Hematopoietic multipotent progenitor cell (in vitro differentiated cells): ENCODE measurements at places on chromosomes 5 and 9.
A peak's percentile ranks its signal among the peaks of the same experiment; 100 is the strongest.

GRCh38 chr5:115501464-115502210, 42.9 kb downstream of the FEM1C start:
- DNase-seq, result no peak

GRCh38 chr5:173010021-173010420, 26.4 kb downstream of the ATP6V0E1 start:
- DNase-seq, result no peak

- DNase-seq, result no peak
These were observed 1072.3 kb upstream of the DMAC1 start for GRCh38 chr9:8871796-8872445.

- no peak for DNase-seq
These were observed 332.4 kb upstream of the CD180 start for GRCh38 chr5:67528953-67529352.

GRCh38 chr5:109253262-109253661, 156.5 kb downstream of the PJA2 start:
- DNase-seq, result no peak

DNA sequence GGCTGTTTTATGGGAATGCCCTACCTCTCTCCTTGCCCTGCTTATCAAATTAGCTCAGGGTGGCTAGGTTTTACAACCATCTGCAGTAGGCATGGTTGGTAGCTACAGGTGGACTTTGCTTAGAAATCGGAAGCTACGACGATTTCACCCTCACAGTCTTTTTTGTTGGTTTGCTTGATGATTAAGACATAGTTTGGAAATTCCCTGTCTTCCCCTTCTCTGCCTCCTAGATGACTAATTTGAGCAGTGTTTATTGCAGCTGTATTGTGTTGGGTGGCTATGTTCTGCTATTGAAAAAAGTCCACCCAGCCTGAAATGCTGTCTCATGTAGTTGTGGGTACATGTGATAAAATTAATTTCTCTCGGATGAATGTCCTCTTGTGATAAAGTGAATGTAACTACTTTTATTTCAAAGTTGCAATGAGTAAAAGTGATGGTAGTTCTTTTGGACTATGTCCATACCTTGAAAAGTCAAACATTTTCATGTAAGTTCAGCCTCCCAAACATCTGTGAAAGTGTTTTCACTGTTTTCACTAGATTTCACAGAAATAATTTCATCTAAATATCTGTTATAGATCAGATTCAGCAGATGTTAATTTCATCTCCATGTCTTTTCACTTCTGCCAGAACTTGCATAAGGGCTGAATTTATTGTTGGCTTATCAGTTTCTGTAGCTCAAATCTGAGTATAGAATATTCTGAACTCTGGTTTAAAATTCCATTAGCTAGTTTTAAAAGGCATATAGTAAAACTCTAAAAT, 37.3 kb upstream of the FYB1 start:
- no peak for DNase-seq

GRCh38 chr9:69018737-69019136, 4.8 kb upstream of the PRKACG start:
- DNase-seq, result peak; percentile 62

- no peak for DNase-seq
These were observed 4.7 kb upstream of the UBLCP1 start for GRCh38 chr5:159258361-159258760.

- DNase-seq, result no peak
These were observed 243.0 kb downstream of the PSAT1 start for GRCh38 chr9:78539904-78540303.

DNA sequence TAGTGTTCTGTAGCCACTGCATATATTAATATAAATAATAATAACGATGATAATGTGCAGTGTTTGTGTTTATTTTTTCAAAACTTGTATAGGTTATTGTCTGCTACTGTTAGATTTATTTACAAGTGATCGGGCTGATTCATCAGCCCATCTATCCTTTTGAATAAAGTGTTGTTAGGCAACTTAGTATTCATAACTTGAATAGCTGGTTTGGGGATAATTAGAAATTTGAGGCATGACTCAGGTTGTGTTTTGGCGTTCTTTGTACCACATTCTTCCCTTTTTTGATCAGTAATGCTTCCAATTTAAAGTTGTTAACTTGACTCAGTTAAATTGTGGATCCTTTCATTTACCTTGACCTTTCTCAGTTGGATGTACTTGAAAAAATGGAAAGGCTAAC, 69.7 kb downstream of the FOCAD start:
- no peak for DNase-seq

DNA sequence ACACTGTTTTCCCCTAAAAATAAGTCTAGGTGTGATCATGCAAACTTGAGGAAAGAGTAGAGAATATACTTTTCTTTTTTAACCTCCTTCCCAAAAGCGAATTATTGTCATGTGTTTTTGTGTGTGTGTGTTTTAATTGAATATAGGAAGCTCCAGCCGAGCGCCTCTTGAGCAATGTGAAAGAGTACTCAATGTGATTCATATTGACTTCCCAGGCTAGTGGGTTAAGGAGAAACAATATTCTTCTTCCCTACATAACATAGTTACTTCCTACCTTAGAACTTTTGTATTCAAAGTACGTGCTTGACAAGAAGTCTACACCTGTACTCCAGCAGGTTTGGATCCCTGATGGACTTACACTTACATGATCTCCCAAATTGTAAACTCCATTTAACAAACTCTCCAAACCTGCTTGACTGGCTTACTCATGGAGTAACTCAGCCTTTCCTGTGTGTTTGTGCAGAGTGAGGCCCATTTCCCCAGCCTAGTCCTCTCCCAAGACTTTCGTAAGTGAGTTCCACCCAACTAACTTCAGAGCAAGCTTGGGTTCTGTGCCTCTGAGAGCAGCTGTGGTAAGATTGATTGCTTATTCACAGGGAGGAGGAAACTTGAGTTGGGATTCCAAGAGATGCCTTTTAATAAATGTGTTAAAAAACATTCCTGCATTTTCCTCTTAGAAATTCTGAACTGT, 9.3 kb downstream of the SLC28A3 start:
- DNase-seq, result no peak

GRCh38 chr9:134181648-134182034, 17.3 kb upstream of the RNU6ATAC start:
- DNase-seq, result no peak

GRCh38 chr9:121667214-121667613, 15.8 kb downstream of the DAB2IP start:
- no peak for DNase-seq

DNA sequence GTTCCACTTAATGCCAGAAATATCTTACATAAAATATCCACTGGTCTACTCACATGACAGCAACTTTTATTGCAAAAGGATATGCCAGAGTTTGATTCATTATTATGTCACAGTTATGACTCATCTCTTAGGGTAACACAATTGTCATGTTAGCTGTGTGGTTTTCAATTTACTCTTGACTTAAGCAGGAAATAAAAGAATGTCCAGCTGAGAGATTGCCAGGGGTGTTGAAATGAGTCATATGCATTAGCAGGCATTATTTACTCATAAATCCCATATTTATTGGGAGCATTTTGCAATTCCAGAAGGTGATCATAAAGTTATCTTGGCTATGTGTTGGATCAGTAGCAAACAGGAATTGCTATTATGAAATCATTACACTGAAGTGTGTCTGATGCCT, 1164.6 kb upstream of the CDH18 start:
- no peak for DNase-seq

GRCh38 chr9:83937861-83938455, 16.7 kb upstream of the KIF27 start:
- peak; percentile 44 for DNase-seq

DNA sequence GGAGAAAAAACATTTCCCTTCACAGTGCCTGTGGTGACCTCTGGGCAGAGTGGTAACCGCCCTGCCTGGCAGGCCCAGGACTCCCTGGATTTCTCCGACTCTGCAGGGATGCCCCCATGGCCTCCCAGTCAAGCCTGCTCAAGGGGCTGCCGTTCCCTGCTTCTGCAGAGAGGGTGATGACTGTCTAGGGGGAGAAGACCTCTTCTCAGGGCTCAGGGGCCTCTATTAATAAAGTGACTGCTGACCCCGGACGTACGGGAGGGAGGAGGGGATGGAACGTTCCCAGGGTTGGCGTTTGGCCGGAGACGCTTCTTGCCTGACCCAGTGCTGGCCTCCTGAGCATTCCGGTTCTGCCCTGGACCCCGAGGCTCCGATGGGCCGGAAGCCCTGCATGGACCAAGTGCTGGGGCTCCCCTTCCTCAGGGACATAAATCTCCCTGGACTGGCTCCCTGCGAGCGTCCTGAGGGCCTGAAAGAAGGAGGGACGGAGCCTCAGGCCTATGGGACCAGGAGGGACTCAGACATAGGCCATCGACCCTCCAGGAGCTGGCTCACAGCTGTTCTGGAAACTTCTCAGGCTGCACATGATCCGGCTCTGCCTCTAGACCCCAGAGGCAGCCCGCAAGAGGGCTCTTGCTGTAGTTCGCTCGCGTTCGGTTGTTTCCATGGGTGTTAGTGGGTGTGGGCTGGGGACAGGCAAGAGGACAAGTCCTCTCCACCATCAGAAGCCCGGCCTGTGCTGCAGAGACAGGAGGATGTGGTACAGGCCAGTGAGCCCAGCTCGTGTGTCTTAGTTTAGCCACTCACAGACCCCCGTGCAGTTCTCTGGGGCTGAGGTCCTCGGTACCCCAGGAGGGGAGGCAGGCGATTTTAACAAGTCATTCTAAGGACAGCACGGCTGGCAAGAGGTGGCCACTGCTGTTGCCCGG, 8.1 kb upstream of the RNU6ATAC start:
- DNase-seq, result no peak

DNA sequence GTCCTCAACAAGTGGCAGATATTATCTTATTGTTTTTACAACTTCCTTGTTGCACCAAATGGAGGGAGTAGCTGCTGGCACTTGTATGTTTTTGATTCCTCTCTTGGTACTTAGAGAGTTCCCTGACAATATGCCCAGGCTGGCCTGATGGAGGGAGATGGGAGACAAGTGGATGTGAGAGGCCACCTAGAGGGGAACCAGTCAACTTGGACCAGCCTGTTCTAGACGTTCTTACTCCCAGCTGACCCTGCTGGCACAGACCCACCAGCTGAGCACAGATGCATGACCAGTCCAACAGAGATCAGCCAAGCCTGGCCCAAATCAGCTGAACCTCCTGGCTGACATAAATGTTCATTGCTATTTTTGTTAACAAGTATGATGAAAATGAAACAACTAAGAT, 60.9 kb upstream of the GDNF start:
- DNase-seq, result no peak

DNA sequence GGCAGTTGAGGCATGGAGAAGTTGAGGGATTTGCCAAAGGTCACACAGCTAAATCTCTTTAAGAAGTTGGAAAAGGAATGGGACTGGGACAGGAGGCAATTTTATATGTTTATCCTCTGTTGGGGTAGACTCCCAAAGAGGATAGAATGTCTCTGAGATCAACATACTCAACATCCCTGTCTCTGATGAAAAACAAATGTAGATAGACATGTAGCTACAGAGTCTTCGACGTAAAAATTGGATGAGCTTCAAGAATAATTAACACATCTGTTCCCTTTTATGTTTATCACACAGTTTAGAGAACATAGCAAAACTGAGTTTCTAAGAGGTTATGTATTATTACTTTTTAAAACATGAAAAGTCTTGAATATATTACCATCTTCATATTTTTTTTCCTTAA, 204.6 kb upstream of the CD180 start:
- no peak for DNase-seq

GRCh38 chr5:174531782-174532191, 192.6 kb upstream of the MSX2 start:
- peak; percentile 20 for DNase-seq

- DNase-seq, result no peak
These were observed 417.5 kb downstream of the HINT1 start for GRCh38 chr5:130747556-130747955.

DNA sequence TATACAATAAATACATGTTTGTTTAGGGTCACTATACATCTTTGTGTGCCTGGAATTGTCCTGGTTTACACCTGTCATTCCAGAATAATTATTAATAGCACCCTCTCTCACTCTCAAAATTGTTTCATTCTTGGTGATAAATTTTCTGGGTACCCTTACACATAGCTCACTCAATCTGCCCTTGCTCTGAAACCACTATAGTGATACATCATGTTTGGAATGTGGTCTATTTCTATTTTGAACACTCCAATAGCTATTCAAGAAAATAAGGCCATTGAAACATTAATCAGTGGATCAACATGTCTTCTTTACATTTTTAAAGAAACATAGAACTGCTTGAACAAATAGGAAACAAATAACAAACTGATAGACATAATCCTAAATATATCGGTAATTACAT, 158.7 kb downstream of the ARRDC3 start:
- DNase-seq, result no peak

DNA sequence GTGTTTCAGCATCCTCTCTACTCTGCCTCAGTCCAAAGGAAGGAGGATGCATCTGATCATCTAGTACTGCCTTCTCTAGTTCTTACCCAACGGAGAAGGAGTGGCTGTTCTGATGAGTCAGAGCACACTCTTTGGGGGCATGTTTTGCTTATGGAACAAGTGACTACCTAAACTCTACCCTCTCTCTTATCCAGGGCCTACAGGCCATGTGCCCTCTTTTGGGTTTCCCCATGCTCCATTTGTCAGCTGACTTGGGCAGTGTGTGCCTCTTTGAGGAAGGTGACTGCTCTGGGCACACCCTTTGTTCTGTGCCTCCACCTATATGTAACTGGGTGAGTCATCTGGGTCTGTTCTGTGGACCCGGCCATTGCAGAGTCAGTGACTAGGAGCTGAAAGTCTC, 89.6 kb upstream of the BNC2 start:
- no peak for DNase-seq

DNA sequence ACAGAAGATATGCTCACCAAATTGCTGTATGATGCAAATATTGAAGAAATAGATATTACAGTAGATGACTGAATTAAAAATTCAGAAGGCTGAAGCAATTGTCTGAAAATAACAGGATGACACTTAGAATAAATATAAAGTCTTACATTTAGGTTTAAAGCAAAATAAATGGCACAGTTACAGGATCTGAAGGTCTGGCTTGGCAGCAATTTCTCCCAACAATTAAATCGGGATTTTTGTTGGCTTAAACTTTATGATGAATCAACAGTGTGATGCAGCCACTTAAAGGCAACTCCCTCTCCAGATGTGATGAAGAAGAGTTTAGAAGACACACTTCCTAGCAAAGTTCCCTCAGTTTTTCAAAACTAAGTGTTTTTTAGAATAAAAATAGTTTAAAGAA, 80.5 kb downstream of the NREP start:
- no peak for DNase-seq

- DNase-seq, result no peak
These were observed 161.9 kb downstream of the MAPKAP1 start for GRCh38 chr9:125544988-125545651.
